Fibroblast of skin of left biceps (primary cell): ENCODE measurements at places on chromosomes 5 and 9.
A peak's percentile ranks its signal among the peaks of the same experiment; 100 is the strongest.

DNA sequence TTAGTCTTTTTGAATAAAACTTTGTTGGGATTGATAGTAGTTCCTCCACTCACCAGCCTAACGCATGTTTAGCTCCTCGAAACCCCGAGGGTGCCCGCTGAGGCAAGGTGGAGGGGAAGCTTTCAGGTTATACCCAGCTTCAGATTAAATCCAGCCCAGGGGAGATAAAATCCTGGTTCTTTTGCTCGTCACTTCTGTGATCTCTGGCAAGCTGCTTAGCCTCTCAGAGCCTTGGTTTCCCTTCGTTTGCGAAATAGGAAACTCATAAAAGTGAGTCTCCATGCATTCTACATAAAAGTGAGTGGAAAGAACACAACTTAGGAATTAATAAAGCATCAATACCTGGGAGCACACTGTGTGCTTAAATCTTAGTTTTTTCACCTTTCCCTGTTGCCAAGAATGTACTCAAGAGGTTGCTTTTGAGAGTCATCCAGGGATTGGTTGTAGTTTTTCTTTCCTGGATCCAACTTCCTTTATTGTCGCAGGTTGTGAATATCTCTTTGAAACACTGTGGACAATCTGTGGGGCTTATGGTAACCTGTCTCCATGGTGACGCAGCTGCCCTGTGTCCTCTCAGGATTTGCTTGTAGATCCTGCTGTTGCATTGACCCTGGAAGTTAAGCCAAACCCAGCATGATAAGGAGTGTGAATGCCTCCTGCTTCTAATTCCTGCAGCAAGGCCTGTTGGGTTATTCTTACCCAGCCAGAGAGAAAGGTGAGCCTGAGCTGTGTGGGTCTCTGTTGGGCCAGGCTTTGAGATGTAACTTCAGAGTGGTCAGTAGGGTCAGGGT lies 2.0 kb downstream of the GALNT12 start:
- DNase-seq, result no peak

- no peak for DNase-seq
Measured at GRCh38 chr5:73485715-73486114, 12.5 kb upstream of the BTF3 start.

- no peak for DNase-seq
Measured at GRCh38 chr5:172321593-172321992, 38.0 kb upstream of the UBTD2 start.

GRCh38 chr5:135568923-135569360 lies 9.8 kb downstream of the CXCL14 start:
- no peak for DNase-seq

- DNase-seq, result peak; percentile 36
Measured at GRCh38 chr5:159337016-159337955, 7.0 kb upstream of the IL12B start.

GRCh38 chr5:92313385-92313784 lies 930.3 kb upstream of the ARRDC3 start:
- no peak for DNase-seq

DNA sequence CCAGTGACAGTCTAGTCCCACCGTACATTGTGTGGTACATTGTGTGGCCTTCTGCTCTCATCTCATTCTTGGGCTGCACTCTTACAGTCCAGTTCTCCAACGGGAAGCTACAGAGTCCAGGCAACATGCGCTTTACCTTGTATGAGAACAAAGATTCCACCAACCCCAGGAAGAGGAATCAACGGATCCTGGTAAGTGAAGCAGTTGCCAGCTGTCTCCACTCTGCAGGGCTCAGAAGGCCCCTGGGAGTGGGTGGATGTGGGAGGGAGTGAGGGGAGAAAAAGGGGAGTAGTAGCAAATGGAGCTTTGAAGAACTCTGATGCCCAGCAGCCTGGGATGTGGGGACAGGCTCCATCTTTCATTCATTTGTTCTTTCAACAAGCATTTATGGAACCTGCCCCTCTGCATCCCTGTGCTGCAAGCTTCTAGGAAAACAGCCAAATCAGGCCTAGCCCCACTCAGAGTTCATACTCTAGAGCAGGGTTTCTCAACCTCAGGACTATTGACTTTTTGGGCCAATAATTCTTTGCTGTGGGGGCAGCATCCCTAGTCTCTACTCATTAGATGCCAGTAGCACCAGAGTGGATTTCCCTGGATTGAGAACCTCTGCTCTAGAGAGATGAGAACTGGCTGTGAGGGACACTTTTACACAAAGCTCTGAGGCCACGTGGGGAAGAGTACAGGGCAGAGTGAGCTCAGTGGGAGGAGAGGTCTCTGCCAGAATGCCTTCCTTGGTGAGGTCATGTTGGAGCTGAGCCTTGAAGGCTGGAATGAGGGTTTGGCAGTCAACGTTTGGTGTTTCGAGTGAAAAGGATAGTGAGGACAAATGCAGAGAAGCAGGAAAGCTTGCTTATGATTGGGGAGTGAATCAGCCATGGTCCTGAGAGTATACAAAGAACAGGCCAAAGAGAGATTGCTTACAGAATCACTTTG lies 1.1 kb downstream of the POLR1E start:
- DNase-seq, result peak; percentile 71

DNA sequence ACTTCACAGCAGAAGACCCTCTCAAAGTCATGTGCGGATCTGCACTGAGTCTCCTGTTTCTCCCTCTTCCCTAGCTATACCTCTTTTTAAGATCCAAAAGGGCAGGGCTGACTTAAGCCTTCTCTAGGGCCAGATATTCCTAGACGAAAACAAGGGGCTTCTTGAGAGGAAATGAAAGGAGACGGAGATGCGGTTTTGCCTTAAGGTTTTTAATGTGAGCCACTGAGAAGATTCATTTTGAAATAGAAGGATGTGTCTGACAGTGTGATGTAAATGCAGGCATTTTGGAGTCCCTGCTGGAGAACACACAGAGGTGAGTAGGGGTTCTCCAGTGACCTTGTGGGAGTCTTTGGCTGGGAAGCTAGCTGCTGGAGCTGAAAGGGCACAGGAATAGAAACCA lies 15.6 kb upstream of the IL12B start:
- DNase-seq, result no peak

DNA sequence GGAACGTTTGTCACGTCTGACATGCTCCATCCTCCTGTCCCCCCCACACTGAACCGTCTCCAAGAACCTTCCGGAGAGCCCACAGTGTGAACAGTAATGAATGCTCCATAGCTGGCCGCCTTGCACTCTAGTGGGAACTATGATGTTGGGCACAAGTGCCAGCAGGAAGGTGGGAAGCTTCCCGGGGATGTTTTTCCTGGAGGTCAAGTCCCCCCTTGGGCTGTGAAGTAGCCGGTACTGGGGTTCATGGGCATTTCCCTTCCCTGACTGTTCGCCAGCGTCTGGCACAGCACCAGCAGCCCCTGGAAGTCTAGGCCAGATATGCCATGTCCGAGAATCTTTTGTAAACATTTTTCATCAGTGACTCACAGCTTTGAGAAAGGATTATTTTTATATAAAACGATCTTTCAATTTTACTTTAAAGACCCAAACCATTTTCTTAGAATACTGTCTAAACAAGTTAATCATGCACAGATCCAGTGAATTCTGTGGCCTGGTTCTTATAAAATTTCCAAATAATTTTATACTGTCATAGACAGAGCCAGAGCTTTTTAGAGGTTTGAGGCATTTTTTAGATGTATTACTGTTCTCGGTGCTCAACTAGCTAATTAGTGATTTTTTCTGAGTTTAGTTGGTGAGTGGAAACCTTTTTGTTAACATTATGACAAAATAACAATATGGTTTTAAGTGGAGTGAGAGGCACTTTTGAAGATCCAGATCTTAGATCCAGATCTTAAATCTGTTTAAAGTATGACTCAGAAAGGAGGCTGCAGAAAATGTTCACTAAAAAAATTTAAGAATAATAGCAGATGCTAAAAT lies 11.6 kb downstream of the ABL1 start:
- DNase-seq, result no peak

DNA sequence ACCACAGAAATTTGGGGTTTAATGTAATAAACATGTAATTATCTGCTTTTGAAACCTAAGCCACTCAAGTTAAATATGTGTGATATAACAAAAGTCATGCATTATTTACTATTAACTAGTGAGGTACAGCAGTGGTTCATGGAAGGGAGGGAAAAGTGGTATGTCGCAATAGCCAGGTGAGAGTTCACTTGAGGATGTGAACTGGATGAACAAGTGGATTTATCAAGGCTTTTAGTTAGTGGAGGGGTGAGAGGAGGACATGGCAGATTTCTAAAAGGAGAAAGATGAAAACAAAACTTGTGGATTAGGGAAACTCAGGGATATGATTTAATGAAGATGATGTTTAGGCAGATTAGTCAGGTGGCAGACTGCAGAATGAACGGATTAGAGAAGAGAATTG lies 141.3 kb upstream of the NFIB start:
- DNase-seq, result no peak

GRCh38 chr9:121717141-121717991 lies 65.9 kb downstream of the DAB2IP start:
- no peak for DNase-seq

DNA sequence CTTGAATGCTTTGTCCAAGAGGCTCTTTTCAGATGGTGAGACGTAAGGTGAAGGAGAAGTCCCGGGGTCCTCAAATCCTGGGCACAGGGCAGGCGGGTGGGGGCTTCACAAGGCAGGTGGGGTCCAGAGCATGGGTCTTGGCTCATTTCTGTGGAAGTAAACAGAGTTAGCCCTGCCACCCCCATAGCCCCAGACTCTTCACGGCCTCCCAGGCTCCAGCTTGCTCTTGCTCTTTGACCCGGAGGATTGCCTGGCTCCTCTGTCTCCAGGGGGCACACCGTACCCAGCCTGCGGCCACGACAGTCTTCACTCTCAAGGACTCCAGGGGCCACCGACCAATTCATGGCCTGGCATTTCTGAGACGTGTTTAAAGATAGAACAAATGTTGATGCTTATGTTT lies 28.8 kb upstream of the POMT1 start:
- no peak for DNase-seq

- no peak for DNase-seq
Measured at GRCh38 chr5:135271533-135272310, 127.3 kb downstream of the MACROH2A1 start.

- peak; percentile 17 for DNase-seq
Measured at GRCh38 chr5:66246608-66247007, 102.5 kb downstream of the SREK1 start.

DNA sequence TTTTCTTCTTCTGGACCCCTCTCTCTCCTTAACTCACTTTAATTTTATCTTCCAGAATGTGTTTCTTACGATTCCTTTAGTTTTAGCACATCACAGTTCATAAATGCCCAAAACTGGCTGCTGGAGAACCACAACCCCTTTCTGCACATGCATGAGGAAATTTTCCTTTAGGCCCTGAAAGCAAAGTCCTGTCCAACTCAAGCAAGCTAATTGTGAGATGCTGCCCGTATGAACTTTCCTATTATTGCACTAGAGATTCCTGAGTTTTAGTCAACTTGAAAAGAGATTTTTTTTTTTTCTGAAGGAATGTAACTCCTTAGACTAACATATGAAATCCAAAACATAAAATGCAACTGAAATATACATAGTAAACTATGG lies 52.1 kb upstream of the DAB2 start:
- DNase-seq, result no peak

- DNase-seq, result no peak
Measured at GRCh38 chr5:34826347-34826746, 12.6 kb upstream of the TTC23L start.

DNA sequence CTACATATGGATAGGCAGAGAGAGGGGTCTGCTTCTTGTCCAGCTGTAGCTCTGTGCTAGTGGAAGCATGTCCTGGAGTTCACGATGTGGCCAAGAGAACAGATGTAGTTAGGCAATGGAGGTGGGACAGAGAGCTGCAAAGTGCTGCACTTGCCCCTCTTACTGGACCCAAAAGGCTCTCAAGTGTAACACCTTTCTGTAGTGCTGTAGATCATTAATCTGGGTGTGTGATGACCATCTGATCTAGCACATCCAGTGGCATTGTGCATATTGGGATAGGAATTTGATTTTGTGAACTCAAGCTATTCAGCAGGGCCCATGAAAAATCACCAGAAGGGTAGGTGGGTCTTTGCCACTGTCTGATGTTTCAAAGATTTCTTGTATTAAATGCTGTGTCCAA lies 151.4 kb downstream of the KDM4C start:
- no peak for DNase-seq

GRCh38 chr5:31992377-31992776 lies 181.7 kb downstream of the GOLPH3 start:
- no peak for DNase-seq

DNA sequence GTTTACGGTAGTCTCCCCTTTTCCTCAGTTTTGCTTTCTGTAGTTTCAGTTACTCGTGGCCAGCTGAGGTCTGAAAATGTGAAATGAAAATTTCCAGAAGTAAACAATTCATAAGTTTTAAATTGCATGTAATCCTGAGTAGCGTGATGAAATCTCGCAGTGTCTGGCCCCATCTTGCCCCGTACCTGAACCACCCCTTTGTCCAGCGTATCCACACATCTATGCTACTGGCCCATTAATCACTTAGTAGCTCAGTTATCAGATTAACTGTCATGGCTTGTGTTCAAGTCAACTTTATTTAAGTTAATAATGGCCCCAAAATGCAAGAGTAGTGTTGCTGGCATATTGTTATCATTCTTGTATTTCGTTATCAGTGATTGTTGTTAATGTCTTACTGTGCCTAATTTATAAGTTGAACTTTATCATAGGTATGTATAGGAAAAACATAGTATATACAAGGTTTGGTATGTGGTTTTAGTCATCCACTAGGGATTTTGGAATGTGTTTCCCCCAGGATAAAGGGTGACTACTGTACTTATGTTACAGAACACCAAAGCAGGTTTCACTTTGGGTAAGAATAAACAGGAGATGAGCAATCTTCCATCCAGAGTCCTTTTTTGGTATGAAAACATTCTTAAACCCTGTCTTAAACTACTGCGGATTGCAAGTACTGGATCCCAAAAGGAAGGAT lies 118.4 kb upstream of the KCNN2 start:
- peak; percentile 73 for DNase-seq

DNA sequence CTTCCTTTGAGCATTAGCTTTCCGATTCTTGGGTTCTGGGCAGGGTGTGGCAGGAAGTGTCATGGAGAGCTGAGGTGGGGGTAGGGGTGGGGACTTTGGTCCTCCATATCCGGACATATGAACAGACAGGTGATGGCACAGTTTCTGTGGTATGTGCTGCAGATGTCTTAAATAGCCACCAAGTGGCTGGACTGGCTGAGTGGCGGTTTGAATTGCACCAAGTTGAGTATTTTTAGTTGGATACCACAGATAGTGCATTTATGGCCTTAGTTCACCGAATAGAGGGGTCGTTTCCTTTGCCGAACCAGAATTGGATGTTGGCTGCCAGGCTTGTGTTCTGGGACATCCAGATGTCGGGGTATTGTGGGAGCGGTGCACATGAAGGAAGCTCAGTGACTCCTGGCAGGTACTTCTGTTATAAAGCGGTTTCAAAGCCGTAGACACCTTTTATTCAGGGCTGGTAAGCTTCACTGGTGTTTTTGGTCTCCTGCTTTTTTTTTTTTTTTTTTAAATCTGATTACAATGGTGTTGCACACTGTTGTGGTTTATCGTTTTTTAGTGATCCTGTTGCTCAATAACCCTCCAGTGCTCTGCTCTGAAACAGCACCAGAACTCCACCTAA lies 15.1 kb upstream of the TNFAIP8 start:
- no peak for DNase-seq

DNA sequence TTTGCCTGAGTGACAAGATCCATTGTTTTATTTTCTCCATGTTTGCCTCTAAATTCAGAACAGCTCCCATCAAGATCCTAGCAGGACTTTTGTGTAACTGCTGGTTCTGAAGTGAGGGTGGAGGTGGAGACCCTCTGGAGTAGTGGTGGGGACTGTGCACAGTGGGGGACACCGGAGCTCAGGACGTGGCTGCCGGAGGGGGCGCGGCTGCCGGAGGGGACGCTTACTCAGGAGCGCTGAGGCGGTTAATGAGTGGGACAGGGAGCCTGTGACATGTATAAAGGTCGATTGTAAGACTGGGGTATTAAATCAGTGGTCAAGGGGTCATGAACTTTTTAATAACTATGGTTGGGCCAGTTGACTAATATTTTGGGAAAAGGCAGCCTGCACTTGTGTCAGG lies 127.0 kb upstream of the CACNA1B start:
- no peak for DNase-seq
